ENCODE measurements at places on chromosomes 3 and 15.

- no peak for DNase-seq
These were observed 293.7 kb upstream of the TRIM42 start for GRCh38 chr3:140384028-140384771.

DNA sequence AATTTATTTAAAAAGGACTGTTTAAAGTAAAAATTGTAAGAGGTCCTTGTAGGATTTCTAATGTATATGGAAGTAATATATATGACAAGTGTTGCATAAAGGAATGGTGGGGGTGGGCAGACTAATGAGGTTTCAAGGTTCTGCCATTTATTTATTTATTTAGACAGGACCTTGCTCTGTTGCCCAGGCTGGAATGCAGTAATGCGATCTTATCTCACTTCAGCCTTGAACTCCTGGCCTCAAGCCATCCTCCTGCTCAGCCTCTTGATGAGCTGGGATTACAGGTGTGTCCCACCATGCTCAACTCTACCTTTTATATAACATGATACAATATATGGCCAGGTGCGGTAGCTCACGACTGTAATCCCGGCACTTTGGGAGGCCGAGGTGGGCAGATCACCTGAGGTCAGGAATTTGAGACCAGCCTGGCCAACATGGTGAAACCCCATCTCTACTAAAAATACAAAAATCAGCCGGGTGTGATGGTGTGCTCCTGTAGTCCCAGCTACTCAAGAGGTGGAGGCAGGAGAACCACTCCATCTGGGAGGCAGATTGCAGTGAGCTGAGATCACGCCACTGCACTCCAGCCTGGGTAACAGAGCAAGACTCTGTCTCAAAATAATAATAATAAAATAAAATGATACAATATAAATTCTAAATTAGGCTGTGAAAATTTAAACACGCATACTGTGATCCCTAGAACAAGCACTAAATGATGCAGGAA lies 33.8 kb upstream of the IGF2BP2 start:
- DNase-seq: no peak

- DNase-seq: no peak
These were observed 54.5 kb downstream of the ALDH1A2 start for GRCh38 chr15:58010983-58011382.

- DNase-seq: no peak
These were observed 23.6 kb upstream of the BCL2A1 start for GRCh38 chr15:79994615-79995014.

DNA sequence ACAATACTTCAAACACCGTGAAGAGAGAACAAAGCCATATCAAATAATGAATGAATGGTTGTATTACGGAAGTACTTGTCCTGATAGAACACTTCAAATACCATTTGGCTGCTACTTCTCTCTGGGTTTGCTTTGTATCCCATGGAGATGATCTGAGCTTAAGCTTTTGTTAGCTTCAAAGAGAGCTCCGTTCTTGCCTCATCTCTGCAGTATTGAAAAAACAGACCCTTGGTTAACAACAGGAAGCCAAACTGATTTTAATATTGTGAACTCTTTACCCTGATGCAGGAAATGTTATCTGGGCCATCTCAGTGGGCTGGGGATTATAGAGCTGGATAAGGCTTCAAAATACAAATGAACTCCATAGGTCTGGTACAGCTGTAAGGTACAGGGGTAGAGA lies 101.0 kb downstream of the CHL1 start:
- DNase-seq: no peak

Data from stimulated activated CD4-positive, alpha-beta T cell treated with anti-CD3 and anti-CD28 coated beads, Interleukin-4, amount 100 ng/mL, for 4 hours (primary cell).